ENCODE measurements at places on chromosomes 3 and 15. TPM values are rescaled to one million over a fixed set of nuclear protein-coding genes. Genes with fewer than 3 reads are reported as not detected.

Gene USP13
- 21.7 TPM for polyA plus RNA-seq

Gene MYRIP
- 0.01 TPM for polyA plus RNA-seq

Gene ACAD11
- polyA plus RNA-seq: 27.9 TPM

GRCh38 chr3:132703733-132704132 lies 18.5 kb downstream of the NPHP3 start:
- DNase-seq: no peak

- DNase-seq: no peak
These were observed 8.2 kb upstream of the TMEM62 start for GRCh38 chr15:43125100-43125661.

- DNase-seq: no peak
These were observed 41.2 kb downstream of the OIP5 start for GRCh38 chr15:41291065-41291631.

GRCh38 chr15:36577082-36577481 lies 2.3 kb upstream of the CDIN1 start:
- no peak for DNase-seq

- peak; percentile 69 for DNase-seq
These were observed 96.4 kb downstream of the NAALADL2 start for GRCh38 chr3:174955513-174956016.

- DNase-seq: no peak
These were observed 602.1 kb downstream of the VGLL3 start for GRCh38 chr3:86388820-86389219.

DNA sequence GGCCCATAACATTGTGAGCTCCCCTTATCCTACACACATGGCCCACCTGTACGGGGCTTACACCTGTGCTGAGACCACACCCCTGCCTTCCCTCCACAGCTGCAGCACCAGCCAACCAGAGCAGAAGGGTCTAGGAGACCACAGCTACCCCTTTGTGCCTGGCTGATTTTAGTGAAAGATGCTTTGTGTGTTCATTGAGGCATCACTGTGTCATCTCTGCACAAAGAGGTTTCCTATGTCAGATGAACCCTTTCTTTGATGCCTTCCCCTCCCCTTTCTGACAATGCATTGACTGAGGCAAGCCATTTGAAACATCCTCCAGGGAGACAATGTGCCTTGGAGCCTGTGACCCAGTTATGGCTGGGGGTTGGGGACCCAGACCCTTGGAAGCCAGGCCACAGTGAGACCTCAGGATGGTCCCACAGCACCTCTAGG lies 54.9 kb upstream of the SLC7A14 start:
- DNase-seq: no peak

DNA sequence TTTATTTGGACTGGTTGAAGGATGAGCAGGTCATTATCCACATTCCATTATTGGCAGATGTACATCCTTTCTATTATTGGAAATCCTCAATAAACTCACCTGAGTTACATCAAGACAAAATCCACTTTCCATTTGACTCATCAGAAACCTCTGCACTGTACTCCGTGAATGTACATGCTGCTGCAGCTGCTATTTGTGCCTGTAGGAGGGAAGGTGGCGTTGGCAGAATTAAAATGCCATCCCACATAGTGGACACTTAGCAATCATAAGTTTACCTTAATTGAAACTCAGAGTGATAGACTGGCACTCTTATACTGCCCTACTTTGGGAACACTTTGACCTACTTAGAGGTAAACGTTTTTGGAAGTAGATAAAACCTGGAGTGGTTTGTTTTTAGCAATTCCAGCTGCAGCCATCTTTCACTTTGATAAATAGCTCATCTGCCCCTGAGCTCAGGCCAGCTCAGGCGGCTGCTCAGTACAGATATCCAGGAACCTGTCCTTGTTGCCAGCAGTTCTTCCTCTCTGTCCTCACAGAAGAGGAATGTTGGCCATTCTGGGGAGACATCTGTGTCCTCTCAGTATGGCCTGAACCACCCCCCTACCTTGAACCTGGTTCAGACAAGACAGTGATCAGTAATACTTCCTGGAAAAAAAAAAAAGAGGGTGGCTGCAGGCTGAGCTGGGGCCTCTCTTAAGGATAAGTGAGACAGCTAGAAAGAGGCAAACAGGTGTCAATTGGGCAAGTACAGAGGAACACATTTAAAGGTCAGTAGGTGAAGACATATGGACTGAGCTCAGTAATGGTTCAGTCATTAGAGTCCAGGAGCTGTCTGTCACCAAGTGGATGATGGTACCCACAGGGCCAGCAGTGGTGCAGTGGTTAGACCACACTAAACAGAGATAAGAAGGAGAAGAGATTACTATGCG lies 153.4 kb upstream of the UMPS start:
- no peak for DNase-seq

DNA sequence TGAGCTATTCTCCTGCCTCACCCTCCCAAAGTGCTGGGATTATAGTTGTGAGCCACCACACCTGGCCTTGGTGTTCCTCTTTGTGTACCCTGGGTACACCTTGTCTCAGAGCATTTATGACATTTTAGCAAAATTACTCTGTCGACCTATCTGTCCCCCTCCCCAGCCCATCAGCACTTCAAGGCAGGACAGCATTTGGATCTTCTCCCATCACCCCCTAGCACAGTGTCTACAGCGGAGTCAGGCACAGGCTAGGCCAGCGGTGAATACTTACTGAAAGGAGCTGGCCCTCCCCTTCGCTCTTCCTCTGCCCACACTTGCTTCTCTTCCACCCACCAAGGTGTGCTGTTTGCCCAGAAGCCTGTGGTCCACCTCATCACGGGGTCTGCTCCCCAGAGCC lies 20.4 kb upstream of the CLK3 start:
- no peak for DNase-seq

DNA sequence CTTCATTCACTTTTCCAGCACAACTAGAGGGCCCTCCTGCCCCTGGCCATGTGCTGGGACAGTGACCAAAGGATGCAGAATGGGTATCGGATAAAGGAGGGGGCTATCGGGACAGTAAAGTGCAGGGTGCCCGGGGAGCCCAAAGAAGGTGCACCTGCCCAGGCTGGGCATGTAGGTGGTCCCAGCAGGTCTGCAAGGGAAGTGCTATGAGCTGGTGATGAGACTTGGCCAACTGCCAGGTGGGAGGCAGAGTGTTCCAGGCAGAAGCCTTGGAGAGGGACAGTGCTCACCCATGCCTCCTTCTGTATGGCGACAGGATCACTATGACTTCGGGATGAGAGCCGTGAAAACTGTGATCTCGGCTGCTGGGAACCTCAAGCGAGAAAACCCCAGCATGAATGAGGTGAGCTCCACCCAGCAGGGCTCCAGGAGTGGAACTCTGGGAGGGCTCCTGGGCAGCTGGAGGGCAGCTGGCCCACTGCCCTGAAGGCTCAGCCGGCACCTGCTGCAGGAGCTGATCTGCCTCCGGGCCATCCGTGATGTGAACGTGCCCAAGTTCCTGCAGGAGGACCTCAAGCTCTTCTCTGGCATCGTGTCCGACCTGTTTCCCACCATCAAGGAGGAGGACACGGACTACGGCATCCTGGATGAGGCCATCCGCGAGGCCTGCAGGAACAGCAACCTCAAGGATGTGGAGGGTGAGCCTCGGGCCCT lies 48.4 kb downstream of the DNAH1 start:
- no peak for DNase-seq

- DNase-seq: no peak
These were observed 19.8 kb upstream of the CNTN4 start for GRCh38 chr3:2078821-2079220.

DNA sequence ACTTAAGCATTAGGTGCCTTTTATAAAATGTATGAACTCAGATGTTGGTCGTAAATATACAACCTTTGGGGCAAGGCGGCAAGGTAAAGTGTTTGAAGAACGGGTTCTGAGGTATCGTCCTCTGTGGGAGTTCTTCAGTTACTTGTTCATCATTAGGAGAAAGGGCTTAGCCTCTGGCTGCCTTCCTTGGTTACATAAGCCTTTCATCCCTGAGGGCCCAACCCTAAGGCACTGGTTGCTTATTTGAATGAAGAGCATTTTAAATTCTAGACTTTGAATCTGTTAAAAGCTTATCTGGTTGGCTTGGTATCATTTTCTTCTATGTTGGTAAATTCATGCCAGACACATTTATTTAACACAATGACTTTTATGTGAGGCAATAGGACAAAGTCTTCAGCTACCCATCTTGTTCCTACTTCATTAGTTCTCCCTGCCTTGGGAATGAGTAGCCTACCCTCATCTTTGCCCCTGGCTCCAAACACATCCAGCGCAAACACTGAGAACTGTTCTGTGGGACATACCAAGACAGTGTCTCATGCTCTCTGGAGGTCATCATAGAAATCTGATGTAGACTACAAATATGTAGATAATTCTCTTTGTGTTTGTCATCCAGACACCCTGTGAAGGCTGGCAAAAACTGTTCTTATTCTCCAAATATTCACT lies 12.4 kb upstream of the CCDC80 start:
- peak; percentile 91 for DNase-seq

DNA sequence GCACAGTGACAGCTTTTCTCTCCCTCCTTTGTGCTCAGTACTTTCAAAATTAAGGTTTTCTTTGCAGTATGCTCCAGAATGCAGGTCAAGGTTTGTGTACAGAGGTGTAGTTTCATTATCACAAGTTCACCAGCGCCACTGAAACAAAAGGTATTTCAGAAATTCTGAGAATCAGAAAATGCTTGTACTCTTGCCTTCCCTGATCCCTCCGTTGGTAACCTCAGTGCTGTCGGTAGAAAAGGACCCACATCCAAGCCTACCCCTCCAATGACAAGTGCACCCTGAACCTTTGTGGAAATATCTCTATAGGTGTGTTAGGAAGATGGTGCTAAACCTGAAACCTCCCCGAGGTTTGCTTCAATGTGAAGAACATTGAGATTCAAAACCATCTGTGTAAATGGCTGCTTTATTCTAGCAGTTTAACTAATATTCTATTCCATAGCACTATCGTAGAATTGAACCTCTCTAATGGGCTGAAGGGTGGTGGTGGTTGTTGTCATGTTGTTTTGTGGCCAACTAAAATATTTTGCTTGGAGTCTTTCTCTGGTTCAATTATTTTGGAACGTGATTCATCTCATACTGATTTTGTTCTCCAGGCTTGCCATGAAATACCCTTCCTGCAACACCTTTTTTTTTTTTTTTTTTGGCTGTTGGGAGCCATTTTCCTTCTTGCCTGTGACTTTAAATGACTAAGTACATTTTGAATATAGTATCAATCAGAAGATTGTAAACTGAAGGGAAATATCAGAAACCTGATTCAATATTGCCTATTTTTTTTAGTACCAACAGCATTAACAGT lies 20.7 kb downstream of the ZBTB38 start:
- DNase-seq: peak; percentile 81

All from fibroblast of lung (primary cell).